Amniotic epithelial cell (primary cell): ENCODE measurements at places on chromosomes 12 and 14.
A peak's percentile ranks its signal among the peaks of the same experiment; 100 is the strongest.

- DNase-seq = peak; percentile 50
Observed at GRCh38 chr14:56412468-56413434, 166.8 kb upstream of the TMEM260 start.

- no peak for DNase-seq
Observed at GRCh38 chr12:128008341-128008740, 258.6 kb upstream of the TMEM132C start.

- peak; percentile 29 for DNase-seq
Observed at GRCh38 chr12:115871714-115872113, 405.8 kb downstream of the MED13L start.

DNA sequence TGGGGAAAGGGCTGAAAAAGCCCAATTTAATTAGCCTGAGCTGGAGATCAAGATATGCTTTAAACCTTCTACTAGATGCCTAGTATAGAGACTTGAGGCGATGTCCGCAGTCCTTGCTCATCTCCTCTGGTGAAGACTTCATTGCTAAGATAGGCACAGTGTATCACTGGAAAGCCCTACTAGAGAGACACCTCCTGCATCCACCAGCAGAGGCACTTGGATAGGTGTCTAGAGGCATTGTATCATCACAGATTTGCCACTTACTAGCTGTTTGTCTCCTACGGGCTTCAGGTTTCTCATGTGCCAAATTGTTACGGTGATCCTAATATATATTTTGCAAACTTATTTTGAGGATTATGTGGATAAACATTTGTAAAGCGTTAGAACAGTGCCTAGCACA, 1048.5 kb downstream of the GALC start:
- no peak for DNase-seq

DNA sequence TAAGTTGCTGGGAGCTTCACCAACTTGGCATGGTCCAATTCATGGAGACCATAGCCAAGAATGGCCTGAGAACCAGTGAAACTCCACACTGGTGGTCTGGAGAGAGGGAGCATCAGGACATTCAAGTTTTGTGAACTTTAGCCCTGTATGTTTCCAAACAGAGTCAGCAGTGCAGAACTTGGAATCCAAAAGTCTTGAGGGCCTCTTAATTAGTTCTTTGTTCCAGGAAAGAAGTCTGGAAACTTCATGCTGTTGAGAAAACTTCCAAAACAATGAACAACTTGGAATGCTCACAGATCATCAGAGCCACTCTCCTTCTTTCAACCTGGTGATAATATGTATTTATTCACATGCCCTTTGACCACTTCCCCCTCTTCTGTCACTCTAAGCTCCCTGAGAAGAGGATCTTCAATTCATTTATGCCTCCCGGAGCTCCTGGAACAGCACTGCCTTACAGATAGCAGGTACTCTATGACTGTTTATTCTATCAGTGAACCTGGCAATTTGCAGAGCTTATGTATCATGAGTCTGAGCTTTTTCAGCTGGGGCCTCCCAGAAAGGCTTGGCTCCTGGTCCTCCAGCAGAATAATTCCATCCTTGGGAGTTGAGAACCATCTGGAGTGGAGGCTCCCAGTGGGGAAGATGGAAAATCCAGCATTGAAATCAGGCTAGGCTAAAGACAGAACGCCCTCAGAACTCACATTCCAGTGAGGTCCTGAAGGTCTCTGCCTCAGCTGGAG, 191.4 kb downstream of the KTN1 start:
- no peak for DNase-seq

DNA sequence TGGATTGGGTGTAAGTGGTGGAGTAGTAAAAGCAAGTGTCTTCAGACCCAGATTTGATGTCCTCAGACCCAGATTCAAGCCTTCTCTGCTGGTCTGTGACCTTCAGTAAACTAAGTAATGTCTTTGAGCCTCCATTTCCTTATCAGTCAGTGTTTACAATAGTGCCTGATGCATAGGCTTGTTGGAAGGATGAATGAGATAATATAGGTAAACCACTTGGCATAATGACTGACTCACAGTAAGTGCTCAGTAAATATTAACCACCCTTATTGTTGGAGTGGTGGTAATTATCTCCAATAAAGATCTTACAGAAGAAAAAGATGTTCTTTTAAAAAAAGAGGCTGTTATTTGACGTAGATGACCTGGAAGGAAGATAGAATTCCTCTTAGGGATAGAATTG, 86.2 kb downstream of the IGF1 start:
- no peak for DNase-seq

- DNase-seq = peak; percentile 75
Observed at GRCh38 chr12:3076730-3077571, at the start of gene TSPAN9. TSPAN9 (plus strand) TSS chr12:3077379; CDS start chr12:3201194, 123,815 bp downstream.

DNA sequence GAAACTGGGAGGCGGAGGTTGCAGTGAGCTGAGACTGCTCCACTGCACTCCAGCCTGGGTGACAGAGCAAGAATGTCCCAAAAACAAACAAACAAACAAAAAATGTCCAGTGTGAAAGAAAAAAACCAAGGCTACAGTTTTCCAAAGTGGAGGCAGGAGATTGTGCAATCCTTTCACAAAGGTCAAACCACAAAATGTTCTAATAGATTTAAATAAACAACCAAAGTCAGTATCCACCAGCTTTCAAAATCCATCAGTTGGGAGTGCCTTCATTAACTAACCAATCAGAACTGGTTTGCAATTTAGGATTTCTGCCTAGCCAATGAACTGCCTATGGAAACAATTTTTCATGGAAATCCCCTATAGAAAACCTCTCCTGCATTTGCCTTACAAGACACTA, 52.3 kb upstream of the TRIM9 start:
- peak; percentile 60 for DNase-seq

DNA sequence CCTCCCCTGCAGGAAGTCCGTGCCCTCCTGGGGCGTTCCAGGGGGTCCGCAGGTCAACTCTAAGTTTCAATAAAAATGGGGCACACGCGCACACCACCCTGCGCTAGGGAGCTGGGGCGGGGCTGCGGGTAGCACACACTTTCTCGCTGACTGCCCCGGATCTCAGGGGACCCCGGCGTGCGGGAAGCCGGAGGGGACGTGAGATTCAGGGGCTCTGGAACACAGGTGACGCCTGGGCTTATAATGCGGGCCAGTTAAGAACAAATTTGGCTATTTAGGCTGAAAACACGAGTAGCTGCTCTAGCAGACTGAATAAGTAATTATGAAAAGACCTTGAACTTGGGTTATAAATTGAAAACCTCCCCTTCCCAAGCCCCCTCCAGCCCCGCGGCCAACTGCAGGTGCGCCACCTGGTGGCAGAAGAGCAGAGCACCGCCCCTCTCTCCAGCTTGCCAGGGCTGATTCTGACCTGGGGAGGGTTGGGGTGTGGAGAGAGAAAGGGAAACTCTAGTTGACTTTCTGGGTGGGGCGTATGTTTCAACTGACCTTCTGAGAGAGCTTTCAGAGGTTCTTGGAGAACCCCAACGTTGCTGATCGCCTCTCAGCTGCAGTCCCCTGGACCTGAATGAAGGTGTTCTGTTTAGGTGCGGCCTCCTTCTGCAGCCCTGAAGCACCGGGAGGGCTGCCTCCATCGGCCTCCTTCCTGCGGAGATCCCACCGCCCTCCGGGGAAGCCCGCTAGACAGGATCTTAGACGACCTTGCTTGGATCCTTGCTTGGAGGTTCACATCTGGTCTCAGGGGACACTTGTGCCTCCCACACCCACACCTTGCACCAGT, 118.4 kb upstream of the EVL start:
- no peak for DNase-seq

- DNase-seq = no peak
Observed at GRCh38 chr12:54024127-54024526, 4.1 kb upstream of the HOXC6 start.

DNA sequence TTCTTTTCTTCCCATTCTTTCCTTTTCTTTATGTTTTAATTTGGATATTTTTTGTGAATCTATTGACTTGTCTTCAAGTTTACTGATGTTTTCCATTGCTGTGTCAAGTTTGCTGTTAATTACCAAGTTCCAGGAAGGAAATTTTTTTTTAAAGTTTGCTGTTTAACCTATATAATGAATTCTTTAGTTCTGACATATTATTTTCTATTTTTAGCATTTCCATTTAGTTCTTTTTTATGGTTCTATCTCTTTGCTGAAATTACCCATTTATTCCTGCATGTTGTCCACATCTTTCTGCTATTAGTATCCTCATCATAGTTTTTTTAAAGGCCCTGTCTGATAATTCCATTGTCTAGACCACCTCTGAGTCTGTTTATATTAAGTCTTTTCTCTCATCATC, 27.8 kb downstream of the KLHDC1 start:
- no peak for DNase-seq

DNA sequence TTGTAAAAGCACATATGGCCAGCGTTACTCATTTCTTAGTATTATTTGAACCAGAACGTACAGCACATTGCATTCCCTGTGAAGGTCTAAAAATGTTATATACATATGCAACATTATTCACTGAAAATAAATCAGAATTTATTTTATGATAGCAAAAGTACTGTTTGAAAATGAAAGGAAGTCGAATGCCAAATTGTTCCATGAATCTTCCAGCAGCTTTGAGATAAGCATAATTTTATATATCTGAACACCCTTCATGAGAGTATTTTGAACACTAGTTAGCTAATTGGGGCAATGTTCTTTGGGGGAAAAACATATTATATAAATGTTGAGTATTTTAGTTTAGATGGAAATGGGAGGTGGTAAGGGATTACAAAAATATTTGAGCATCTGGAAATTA, 300.7 kb upstream of the SYT1 start:
- no peak for DNase-seq
